ENCODE measurements at places on chromosomes 5 and 9. TPM values are rescaled to one million over a fixed set of nuclear protein-coding genes. Genes with fewer than 3 reads are reported as not detected.
A peak's percentile ranks its signal among the peaks of the same experiment; 100 is the strongest.

- no peak for DNase-seq
These were observed 304.7 kb downstream of the GABRG2 start for GRCh38 chr5:162372256-162372655.

DNA sequence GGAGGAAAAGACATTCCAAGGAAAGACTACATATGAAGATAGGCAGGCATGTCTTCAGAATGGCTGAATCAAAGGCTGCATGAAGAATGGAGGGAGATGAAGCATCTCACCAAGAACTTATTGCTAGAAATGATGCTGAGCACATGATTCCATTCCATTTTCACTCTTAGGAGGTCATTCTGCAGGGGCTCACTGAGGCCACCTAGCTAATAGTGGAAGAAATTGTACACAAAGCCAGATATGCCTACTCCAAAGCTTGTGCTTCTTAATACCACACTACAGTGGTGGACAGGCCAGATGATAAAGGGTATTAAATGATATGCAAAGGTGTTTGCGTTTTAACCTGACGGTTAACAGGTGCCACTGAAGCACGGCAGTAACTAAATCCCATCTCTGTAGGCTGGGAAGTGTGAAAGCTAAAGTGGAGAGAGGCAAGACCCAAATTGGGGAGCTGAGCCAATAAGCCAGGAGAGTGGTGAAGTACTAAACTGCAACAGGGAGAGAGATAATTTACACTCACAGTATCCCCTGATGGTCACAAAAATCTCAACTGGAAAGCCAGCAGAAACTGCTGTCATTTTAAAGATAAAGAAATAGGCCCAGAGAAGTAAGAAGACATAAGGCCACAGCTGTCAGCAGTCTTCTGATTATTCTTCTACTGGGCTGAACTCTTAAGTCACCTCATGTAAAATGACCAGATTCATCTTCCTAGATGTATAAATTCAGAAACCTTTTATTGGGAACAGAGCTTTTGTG is 14.6 kb downstream of the NDUFA8 start:
- no peak for DNase-seq

The DMAC1 gene
- polyA plus RNA-seq, result 31.7 TPM

DNA sequence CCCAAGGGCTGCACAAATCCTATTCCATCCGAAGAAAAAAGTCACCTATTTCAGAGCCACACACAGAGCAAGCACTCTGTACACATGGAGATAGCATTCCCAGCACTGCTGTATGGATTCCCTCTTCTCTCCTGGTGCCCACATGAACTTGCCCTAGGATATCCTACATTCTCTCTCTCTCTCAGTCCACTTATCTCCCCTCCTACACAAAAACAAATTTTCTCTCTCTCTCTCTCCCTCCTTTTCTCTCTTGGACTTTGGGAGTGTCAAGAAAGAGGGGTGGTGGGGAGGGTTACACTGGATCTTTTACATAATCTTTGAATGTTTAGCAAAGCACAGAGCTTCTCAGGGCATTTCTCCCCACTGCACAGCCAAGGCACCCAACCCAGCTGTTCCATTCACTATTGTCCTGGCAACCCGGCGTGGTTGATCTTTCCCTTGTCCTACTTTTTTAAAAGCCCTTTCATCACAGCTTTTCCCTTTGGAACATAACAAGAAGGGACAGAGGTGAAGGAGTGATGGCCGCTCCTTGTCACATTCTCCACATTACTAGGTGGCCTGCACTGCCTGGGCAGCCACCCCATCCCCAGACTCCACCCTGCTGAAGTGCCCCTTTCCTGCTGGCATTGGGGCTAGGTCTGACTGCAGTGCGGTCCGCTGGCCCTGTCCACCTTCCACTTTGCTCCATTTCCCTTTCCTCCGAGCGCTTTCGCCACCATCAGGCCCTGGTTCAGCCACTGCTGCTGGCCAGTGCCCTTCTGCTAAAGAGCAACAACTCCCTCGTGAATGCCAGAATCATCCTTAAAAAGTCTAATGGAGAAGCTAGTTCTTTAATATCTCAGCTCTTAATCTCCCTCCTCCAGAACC is 22.2 kb upstream of the SLC1A3 start:
- DNase-seq, result no peak

DNA sequence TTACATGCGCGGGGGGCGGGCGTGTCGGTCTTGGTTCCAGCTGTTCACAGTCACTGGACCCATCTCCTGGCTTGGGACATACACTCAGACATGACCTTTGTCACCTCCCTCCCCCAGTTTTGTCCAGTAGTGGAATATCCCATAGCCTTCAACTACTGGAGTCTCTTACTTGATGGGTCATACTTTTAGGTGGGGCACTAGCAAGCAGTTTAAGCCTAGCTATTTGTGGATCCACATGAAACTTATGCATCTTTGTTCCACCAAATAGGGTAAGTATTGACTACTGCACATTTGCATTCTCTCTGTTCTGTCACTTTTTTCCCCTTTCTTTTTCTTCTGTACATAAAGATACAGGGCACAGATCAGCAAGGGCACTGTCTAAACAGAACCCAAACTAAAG is 15.4 kb upstream of the MAMDC2 start:
- DNase-seq, result no peak

DNA sequence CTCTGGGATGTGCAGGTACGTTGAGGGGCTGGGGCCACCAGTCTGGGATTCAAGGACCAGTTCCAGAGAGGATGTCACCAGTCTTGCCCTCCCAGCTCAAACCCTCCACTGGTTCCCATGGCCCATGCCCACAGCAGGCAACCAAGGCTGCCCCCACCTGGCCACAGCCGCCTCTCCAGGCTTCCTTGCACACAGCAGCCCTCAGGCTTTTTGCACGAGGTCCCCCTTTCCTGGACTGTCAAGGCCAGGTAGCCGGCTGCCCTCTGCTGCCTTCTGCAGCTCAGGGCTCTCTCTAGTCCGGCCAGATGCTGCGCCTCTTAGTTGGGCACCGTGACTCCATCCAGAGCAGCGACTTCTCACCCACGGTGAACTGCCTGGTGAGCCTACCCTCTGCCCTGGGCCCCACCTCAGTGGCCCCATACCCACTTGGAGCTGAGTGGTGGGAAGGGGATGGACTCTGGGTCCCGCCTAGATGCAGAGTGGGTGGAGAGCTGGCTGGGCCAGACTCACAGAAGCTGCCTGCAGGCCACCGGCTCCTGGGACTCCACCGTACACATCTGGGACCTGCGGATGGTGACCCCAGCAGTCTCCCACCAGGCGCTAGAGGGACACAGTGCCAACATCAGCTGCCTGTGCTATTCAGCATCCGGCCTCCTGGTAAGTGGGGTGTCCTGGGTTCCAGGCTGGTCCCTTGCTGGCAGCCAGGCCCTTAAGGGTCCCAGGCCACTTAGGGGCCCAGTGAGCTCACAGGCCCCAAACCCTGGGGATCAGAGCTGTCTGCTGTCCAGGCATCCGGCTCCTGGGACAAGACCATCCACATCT is 2.9 kb downstream of the WDR38 start:
- no peak for DNase-seq

DNA sequence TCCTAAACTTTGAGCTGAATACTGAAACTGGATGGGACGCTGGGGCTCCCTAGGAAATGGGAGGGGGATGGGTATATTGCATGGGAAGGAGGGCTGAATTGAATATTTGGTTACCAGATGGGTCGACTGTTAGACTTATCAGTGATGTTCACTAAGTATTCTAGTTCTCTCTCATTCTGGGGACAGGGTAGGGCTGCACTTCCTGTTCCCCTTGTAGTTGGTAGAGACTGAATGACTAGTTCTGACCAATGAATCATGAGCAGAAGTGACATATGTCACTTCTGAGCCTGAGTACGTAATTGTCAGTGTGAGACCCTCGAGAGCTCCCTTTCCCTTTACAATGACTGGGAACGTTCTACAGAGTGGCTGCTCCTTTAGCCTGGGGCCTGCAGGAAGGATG is 55.5 kb upstream of the DMRT1 start:
- DNase-seq, result no peak

DNA sequence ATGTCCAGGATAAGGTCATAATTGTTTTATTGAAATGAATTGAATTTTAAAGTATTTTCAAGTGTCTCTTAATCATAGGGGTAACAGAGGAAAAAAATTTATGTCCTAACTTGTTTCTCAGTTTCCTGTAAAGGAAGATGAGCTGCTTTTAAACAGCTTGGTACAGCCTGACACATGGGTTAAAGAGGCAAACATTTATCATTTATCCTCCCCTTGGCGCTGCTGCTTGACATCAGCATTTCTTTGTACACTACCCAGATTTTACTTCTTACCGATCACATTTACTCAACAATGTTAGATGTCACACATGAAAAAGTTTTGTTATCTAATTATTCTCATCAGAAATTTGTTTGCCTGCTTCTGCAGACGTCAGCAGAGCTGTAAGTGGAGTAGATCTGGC is 79.4 kb upstream of the CTSL start:
- DNase-seq, result no peak

The IL5 gene
- polyA plus RNA-seq, result not detected

The SLC23A1 gene
- polyA plus RNA-seq, result not detected

The DAP gene
- 107 TPM for polyA plus RNA-seq

The FBN2 gene
- polyA plus RNA-seq, result 141 TPM

The RAPGEF6 gene
- 10.6 TPM for polyA plus RNA-seq

DNA sequence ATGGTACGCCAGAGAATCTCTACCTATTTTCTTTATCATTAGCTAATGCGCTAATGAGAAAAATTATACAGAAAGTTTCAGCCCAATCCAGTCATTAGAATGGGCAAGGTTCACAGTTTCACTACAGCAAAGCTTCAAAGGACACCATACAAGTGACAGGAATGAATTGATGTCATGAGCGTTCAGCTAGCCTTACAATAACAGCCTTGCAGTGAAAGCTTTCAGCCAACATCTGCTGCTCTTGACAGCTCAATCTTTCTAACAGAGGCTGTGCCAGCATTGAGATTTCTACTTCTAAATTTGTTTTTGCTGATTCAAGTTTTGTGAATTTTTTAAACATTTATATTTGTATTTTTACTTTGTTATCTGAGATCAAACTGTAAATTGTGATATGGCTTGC is 302.4 kb upstream of the FAM174A start:
- no peak for DNase-seq

DNA sequence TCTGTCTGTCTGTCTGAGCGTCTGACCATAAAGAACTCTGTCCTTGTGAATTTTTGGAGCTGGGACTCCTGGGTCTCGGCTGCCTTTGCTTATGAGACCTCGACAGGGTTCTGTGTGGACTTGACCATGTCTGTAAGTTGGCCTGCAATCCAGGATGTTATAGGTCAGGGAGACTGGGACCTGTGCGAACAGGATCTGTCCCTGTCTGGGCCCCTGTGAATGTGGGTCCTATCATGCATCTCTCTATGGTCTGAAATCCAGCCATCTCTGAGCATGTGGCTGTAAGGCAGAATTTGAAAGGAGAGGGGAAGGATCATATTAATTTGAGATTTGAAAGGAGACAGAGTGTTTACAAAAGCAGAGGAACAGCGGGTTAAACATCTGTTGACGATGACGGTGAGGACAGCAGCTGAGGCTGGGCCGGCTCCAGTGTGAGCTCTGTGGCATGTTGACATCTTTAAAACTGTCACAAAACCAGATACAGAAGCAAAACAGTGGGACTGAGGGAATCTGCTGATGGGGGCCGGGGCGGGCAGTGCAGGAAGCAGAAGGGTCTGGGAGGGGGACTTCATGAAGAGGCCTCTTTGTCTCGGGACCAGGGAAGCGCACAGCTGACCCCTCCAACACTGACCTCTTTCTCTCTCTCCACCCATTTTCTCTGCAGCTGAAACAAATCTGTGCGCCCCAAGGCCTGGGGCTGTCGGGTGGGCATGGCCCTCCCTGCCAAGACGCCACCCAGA is 19.1 kb upstream of the MVB12B start:
- no peak for DNase-seq

DNA sequence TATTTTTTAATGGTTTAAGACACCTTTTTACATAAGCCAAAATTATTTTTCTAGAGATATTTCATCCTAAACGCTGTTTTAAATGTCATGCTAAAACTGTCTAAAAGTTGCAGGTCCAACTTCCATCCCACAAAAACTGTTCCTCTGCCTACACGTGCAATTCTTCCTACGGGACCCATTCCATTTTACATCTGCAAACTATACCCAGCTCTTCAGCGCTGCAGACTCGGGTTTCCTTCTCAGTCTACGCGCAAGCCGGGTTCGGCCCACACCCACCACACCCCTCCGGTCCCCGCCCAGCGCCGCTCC is 8.7 kb downstream of the RANBP6 start:
- DNase-seq, result peak; percentile 38

DNA sequence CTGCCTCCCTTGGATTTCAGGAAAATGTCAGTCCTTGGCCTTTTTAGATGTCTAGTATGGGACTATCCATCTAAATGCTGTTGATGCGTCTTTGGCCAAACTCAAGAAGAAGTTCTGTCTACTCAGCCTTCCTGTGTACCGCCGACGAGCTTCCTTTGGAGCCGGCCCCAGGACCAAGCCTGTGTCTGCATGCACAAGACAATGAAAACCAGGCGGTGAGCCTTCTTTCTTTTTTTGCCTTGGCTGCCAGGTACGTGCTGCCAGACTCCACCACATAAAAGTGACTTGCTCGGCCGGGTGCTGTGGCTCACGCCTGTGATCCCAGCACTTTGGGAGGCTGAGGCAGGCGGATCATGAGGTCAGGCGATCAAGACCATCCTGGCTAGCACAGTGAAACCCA is 6.0 kb upstream of the NEURL1B start:
- DNase-seq, result no peak

DNA sequence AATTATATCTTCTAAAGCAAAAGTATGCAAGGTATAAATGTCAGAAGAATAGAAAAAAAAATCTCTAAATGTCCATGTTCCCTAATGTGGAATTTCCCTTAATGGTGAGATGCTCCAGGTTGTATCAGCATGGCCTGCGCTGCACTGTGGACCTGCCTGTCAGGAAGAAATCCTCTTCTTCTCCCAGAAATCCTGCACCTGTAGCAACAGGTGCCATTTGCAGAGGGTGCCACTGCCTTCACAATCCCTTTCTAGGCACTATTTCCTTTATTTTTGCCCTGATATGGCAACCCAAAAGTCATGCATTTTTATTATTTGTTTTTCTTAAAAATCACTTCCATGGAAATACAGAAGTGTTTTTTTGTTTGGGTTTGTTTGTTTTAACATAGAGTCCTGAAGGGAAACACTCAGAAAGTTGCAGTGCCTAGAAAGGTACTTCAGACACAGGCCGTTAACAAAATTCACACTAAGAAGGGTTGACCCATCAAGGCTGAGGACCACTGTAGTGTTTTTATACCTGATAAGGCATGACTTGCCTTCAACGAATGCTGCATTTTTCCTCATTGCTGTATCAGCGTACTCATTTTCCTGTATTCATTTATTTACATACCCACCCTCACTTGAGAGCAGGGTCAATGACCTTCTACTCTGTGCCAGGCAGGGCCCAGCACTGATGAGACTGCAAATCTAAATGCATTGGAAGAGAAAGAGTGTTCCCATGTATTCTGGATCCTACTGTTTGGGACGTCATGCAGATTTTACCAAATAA is 177.8 kb downstream of the SNX18 start:
- DNase-seq, result no peak

GRCh38 chr9:31347082-31347617 is 1037.3 kb upstream of the ACO1 start:
- DNase-seq, result no peak

The LIX1 gene
- polyA plus RNA-seq, result not detected

DNA sequence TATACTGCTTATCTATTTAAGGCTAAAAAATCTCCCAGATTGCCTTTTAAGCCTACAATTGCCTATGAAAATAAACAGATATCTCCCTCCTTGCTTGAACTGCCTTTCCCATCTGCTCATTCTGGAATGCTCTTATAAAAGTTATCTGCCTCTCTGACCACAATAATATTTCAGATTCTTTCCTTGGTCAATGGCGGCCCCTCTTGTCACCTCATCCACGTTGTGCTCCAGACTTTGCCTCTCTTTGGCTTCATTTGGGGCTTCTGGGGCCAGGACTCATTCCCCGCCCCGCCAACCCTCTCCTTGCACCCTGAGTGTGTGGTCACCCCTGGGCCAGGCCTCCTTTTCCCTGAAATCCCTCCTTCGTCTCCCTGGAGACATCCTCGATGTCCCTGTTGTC is 110.0 kb upstream of the RPS23 start:
- DNase-seq, result peak; percentile 67
